Occipital lobe (tissue), 3 donors: ENCODE measurements at places on chromosomes 13 and 19.

GRCh38 chr13:46062185-46062584, 9.6 kb upstream of the ZC3H13 start:
- no peak for DNase-seq

GRCh38 chr19:9151367-9151766, 11.2 kb downstream of the ZNF317 start:
- DNase-seq: no peak

GRCh38 chr13:111904166-111904565, 162.8 kb upstream of the SOX1 start:
- no peak for DNase-seq

- DNase-seq: no peak
Observed at GRCh38 chr13:73092829-73093228, 34.0 kb downstream of the KLF5 start.
